ENCODE measurements at places on chromosomes 11 and 22. TPM values are rescaled to one million over a fixed set of nuclear protein-coding genes. Genes with fewer than 3 reads are reported as not detected.

The GRM5 gene
- 0.05 TPM for total RNA-seq

The TRIM49 gene
- not detected for total RNA-seq

- DNase-seq, result peak; percentile 78
These were observed 107.4 kb downstream of the ZBTB16 start for GRCh38 chr11:114166897-114167323.

DNA sequence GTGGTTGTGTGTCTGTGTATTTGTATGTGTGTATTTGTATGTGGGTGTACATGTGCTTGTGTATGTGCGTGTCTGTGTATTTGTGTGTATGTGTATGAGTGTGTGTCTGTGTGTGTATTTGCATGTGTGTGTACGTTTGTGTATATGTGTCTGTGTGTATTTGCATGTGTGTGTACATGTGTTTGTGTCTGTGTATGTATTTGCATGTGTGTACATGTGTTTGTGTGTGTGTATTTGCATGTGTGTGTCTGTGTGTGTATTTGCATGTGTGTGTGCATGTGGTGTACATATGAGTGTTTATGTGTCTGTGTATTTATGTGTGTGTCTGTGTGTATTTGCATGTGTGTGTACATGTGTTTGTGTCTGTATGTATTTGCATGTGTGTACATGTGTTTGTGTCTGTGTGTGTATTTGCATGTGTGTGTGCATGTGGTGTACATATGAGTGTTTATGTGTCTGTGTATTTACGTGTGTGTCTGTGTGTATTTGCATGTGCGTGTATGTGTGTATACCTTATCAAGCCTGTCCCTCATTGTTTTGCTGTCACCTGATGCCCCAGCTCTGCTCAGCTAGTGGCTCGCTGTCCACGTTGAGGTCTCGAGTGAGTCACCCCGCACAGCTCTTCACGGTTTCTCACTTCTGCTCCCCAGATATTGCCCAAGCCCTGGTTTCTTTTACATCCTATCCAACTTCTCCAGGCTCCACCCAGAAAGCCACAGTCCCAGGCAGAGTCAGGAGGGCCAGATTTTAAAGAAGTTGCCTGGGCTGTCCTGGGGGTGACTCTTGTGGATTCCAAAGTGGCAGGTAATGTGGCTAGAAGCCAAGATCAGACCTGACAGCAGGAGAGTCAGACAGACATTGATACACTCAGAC lies 15.2 kb downstream of the MB start:
- no peak for DNase-seq

DNA sequence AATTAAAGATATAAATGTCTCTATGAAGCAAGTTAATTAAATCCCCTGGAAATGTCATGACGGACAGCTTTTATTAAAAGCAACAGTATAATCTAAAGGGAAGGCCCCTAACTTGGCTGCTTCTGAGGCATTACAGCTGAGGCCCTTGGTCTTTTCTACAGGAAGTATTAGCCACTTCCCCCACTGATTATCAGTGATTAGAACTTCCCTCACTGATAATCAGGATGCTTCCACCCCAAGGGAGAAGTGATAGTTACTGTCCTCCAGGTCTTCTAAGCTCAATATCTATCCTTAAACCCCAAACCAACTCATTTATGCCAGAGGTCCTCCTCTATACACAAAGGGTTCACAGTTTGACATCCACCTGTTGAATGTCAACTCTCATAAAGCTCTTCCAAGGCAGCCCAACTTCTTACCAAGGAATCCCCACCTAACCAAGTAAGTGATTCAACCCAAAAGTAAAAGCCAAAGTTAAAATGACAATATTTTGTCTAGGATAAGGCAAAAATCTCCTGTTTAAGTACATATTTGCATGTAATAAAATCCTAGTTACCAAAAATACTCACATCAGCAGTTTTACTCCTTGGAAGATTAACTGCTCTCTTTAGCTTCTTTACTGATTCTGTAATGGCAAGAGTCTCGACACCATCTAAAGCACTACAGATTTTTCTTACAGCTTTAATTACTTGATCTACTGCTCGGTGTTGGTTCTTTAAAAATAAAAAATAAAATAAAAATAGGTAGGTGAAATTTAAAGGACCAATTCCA lies 58.6 kb upstream of the RPS13 start:
- no peak for DNase-seq

DNA sequence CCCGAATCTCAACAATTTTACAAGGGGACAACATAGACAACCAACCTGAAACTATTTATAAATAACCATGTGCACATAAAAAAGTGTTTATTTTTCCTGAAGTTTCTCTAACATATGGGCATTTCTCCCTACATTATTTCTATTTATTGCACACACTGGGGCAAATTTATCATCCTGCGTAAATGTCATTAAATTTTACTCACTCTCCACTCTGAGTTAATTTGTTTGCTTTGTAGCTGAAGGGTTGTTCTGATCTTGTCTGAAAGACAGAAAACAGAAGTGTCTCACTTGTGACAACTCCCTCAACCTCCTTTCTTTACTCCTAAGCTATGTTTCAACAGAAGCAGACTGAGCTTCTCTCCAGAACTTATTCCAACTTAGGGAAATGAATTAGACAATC lies 194.2 kb downstream of the HIPK3 start:
- DNase-seq, result no peak

DNA sequence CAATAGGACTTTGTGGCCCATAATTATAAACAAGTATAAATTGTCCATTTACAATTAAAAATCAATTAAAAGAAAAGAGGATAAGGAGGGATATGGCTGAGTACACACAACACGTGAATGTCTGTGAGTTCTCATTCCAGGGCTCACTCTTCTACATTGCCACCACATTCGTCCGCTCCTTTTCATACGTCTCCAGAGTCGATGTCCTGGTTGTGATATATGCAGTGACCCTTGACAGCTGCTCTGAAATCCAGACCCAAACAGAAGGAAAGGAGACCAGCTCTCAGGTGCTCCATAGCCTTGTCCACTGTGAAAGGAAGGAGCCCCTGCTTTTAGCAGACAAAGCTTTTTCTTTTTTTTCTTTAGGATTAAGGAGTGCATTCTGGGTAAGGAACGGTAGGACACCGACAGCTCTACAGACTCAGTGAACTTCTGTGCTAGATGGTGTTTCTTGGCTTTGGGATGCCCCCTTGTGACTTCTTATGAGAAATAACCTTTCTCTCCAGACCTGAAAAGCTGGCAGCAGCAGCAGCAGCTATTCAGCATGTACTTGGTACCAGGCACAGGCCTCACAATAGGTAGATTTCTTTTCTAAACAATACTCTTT lies 19.7 kb upstream of the DNAJB13 start:
- DNase-seq, result peak; percentile 96

DNA sequence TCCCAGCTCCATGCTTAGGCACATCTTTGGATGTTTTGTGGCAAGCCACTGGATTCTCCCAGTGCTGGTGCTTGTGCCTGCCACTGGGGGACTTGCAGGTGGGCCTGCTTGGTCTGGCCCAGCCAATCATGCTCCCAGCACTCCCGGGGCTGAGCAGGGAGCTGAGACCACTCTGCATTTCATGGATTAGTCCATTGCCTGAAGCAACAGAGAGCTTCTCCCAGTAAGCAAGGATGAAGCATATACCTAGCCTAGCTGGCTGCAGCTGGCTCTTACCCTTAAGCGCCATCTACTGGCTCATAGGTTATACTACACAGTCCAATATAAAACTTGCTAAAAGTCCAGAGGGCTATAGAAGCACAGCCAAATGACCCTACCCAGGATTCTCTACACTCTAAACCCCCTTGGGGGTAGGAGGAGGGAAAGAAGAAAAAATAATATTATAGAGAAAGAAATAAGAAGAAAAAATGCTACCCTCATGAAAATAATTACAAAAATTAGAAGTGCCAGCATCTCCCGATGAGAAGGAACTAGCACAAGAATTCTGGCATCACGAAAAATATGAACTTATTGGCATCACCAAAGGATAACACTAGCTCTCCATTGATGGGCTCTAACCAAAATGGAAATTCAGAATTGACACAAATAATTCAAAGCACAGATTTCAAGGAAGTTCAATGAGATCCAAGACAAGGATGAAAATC lies 275.3 kb downstream of the C11orf87 start:
- DNase-seq, result peak; percentile 55

DNA sequence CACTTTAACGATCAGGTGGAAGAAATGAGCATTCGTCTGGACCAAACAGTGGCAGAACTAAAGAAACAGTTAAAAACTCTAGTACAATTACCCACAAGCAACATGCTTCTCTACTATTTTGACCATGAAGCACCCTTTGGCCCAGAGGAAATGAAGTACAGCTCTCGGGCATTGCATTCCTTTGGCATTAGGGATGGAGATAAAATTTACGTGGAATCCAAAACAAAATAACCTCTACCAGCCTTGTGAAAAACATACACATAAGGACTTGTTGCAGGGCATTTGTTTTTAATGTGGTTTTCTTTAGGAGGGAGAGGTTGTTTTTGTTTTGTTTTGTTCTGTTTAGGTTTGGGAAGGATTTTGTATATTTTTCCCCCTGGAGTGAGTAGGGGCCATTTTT lies 14.2 kb upstream of the TECTA start:
- no peak for DNase-seq

GRCh38 chr22:27212617-27213177 lies 555.3 kb downstream of the MIAT start:
- peak; percentile 71 for DNase-seq

DNA sequence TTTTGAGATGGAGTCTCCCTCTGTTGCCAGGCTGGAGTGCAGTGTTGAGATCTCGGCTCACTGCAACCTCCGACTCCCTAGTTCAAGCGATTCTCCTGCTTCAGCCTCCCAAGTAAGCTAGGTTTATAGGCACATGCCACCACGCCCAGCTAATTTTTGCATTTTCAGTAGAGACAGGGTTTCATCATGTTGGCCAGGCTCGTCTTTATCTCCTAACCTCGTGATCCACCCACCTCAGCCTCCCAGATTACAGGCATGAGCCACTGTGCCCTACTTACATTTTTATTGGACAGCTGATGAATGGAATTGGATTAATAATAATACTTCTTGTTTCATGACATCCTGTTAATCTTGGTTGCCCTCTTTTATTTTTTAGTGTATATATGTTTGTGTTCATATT lies 3.0 kb upstream of the MRGPRD start:
- DNase-seq, result no peak

DNA sequence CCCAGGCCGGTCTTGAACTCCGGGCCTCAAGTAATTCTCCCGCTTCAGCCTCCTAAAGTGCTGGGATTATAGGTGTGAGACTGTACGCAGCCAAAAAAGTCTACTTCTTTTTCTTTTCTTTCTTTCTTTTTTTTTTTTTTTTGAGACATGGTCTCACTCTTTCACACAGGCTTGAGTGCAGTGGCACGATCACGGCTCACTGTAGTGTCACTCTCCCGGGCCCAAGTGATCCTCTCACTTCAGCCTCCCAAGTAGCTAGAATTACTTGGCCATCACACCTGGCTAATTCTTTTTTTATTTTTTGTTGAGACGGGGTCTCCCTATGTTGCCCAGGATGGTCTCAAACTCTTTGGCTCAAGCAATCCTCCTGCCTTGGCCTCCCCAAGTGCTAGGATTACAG lies 3.6 kb upstream of the UBE2L3 start:
- DNase-seq, result no peak

DNA sequence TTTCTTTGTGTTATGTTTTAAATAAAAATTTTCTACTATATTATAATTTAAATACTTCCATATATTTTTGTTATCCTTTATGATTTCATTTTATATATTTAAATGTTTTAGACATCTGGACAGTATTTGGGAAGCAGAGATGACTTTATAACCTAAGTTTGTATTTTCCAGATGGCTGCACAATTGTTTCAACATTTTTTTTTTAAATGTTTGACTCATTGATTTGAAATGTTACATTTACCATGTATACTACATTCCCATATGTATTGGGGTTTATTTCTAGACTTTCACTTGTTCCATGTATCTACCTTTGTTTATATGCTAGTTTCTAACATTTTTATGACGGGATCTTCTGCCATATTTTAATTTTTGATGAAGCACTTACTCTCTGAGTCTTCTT lies 766.5 kb downstream of the METTL15 start:
- no peak for DNase-seq

DNA sequence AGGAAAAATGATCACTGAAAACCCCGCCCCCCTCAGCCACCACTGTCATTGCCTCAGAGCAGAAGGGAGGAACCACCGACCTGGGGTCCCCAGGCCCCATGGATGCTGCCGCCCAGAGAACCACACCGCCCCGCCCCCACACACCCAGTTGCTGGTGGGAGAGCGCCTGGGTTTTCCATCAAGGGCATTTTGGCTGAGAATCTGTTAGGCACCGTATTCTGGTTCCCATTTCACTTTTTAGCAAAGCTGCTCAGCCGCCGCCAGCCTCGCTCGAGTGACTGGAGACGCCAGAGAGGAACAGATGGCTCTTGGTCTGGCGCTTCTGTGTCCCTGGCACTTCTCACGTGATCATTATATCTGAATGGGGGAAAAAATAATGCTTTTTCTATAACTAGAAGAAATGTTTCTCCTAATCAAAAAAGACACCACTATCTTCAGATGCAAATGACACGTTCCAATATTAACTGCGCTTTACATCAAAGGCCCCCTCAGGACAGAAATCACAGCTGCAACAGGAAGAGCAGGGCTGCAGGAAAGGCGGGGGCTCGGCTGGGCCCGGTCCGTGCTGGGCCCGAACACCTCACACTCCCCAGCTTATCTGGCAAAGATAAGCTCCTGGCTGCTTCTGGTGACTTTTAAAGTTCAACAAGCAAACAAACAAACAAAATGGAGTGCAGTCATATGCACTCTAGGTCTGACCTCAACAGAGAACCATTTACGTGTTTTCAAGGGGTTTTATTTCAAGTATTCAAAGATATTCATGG lies 149.8 kb downstream of the MPPED1 start:
- no peak for DNase-seq

DNA sequence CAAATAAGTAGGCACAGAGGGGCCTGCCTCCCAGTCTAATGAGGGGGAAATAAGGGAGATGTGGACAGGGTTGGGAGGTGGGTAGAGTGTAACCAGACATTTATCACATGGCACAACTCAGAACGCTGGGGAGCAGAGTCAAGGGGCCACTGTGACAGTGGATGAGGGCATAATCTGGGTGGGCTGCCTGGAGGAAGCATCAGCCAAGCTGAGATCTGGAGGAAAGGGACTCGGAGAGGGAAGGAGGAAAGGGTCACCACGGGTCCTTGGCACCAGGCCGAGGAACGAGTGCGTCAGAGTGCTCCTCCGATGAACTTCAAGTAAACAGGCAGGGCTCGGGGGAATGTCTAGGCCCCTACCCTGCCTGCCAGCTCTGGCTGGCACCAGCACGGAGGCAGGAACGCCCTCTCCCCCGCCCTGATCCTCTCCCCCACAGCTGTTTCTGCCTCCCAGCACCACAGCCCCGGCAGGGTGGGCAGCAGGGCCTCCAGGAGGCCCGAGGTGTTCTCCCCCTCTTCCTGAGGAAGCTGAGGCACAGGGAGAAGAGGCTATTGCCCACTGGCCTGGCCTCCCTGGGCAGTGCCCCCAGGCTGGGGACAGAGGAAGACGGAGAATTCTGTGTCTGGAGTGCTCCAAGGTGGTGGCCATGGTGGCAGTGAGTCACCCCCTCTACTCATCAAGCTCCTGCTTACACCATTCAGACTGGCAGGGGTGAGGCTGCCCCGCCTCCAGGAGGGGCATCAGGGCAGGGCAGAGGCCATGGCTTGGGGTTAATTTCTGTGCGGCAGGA lies 4.2 kb downstream of the ALDH3B1 start:
- DNase-seq, result no peak

All from SK-MEL-5 (cell line).